ENCODE measurements at places on chromosomes 3 and 15.

- DNase-seq, result no peak
These were observed 142.3 kb upstream of the WNT5A start for GRCh38 chr3:55629432-55629831.

DNA sequence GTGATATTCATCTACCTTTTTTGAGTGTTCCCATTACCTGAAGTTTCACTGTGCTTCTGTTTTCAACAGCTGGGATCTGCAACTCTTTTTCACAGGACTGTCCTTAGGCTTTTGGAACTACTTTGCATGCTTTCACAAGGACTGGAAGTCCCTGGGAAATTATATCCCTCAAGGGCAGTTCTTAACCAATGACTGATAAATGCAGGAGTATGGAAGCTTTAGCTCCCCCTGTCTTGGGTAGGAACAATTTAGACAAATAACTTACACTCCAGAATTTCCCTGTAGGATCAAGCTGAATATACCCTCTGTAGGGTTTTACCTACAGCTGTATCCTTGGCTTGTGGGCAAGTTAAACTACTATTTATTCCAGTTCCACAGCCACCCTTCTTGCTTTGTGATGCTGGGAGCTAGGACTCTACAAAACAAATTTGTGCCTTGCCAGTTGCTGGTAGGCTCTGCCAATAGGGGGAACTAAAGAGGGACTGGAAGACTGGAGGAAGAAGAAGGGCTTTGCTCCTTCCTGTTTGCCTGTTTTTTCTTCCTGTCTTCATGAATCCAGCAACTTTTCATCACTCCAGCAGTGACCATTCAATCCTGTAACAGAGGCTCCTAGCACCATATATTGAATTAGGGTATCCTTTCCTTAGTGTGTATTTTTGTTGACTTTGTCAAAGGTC, 6.8 kb upstream of the ZNF280D start:
- DNase-seq, result no peak

DNA sequence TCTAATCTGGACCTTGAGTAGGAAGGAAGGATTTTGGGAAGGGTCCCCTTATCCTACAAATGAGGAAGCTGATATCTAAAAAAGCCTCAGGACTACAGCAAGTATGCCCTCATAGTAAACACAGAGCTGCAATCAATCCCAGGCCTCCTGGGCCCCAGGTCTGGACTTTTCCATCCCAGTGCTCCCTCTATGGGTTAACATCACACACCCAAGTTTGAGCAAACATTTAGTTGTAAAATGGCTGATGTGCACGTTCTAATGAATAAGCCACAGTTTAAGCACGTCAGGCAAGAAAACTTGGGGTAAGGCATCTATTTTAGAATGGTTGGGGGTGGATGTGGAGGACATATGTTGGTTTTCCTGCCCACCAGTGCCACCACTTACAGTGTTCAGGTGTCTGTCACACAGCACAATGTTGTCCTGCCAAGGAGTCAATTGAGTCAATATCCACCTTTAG, 44.3 kb upstream of the UBE2E1 start:
- DNase-seq, result no peak

DNA sequence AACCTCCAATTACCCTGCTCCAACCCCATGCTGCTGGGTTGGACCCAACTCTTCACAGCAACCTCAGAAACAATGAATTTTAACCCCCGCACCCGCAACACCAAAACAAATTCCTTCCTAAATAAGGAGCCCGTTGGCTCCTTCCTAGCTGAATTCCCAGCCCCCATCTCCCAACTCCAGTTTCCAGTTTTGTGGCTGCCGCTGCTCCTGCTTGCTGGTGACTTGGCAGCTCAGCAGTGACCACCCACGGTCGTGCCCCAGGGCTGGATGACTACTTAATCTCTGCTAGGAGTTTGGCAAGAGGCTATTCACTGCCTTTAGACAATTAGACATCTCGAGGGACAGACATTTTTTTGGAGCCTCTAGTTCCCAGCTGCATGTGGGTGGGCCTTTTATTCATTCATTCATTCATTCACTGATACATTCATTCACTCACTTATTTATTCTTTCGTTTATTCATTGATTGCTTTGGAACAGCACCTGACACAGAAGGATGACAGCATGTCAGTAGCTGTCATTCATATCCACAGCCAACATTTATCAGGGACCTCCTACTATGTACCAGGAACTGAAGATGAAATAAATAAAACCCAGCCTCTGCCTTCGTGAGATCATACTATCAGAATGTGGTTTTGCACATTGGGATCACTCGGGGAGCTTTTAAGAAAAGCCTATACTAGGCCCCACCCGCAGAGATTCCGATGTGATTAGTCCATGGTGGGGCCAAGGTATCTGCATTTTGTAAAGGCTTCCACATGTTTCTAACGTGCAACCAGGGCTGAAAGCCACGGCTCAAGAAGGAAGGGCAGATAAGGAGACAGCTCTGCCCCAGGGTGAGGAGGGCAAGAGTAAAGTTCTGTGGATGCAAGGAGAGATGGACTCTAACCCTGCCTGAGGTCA, 256.5 kb downstream of the SHQ1 start:
- DNase-seq, result peak; percentile 89

Measured in AG09319 (cell line).